M059J (cell line): ENCODE measurements at places on chromosomes 6 and 20.
A peak's percentile ranks its signal among the peaks of the same experiment; 100 is the strongest.

DNA sequence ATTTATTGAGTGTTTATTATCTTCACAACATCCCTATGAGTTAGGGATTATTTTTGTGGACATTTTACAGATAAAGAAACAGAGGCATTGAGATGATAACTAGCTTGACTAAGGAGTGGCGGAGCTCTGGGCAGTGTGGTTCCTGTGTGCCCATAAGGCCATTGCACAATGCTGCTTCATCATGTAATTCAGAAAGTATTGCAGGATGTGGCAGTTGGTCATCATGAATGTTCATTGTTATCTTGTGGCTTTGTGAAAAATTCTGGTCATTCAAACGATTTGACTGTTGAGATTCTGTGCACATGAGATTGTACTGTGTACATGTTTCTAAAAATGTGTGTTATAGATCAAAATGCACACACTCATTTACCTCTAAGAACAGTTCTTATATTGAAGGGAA is 150.8 kb downstream of the ESR1 start:
- DNase-seq: peak; percentile 75

GRCh38 chr6:21615504-21615903 is 22.0 kb downstream of the SOX4 start:
- peak; percentile 55 for DNase-seq

GRCh38 chr20:843912-844311 is 10.4 kb downstream of the FAM110A start:
- no peak for DNase-seq

DNA sequence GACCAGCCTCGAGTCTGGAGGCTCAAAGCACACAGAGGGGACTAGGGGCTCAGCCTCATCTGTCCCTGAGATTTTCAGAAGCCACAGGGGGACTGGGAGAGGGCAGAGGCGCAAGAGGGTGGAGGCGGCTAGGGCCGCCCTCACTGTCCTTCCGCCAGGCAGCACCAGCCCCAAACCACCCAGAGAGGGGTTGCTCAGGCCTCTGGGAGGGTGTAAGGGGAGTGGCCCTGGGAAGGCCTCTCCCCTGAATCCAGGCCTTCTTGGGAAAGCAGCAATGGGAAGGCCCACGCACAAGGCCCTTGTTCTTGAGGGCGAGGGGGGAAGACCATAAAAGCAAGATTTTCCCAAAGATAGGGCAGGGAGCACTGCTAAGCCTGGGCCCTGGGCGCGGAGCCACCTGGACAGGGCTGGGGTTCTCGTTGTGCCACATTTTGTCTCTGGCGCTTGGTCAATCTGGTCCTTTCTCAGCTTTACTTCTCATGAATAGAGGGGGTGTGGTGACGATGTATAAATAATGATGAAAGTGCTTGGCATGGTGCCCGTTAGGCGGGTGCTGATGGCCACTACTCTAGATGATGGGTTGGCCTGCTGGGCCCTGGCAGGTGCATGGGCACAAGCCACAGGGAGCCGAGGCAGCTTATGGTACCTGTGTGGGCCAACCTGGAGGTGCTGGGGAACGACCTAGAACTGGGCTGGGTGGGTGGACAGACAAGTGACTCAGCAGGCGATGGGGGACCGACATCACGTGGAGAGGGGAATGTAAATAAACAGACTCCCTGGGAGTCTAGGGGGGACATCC is 4.8 kb downstream of the SAMD10 start:
- DNase-seq: peak; percentile 37

GRCh38 chr20:59124296-59125029 is 39.2 kb upstream of the ZNF831 start:
- DNase-seq: no peak

- peak; percentile 47 for DNase-seq
These were observed 17.2 kb downstream of the LAMP5 start for GRCh38 chr20:9531581-9531980.

DNA sequence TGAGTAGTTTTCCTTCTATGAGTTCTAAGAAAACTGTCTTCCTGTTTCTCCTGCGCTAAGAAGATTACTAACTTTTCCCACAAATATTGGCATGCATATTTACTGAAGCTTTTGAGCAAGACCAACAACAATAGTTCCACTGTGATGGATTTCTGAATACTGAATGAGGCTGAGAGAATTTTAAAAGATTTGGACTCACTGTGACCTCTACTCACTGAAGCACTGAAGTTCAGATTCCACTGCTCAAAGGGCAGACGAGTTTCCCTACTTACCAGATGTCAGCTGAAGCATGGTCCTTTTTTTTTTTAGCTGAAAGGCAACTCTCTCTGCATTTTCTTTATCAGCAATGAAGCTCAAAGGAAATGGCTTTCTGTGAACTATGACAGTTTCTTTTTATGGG is 718.5 kb downstream of the RFPL4B start:
- DNase-seq: peak; percentile 83

GRCh38 chr6:33205191-33206026 is 954 bp downstream of the HSD17B8 start:
- peak; percentile 99 for DNase-seq

- DNase-seq: no peak
These were observed 40.8 kb upstream of the STX16 start for GRCh38 chr20:58610071-58610800.
